ENCODE measurements at places on chromosomes 11 and 22. TPM values are rescaled to one million over a fixed set of nuclear protein-coding genes. Genes with fewer than 3 reads are reported as not detected.

- no peak for DNase-seq
Measured at GRCh38 chr11:73248526-73249185, 23.5 kb upstream of the P2RY6 start.

DNA sequence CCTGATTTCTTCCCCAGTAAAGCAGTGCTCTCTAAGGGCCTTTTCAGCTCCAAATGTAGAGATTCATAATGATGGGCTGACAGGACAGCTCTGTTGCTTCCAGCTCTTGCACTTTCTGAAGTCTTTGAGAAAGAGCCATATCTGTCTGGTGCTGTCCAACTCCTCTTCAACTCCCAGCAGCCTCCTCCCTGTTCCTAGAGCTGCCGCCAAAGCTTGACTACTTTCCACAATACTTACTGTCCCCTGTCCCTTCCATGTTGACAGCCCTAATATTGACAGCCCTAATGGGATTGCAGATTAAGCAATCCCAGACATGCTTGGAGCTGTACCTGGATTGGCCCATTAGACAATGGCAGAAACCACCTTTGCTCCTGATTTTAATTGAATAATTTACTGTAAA, 29.6 kb downstream of the INSC start:
- no peak for DNase-seq

GRCh38 chr22:34334893-34335292, 414.6 kb upstream of the LARGE1 start:
- DNase-seq, result no peak

DNA sequence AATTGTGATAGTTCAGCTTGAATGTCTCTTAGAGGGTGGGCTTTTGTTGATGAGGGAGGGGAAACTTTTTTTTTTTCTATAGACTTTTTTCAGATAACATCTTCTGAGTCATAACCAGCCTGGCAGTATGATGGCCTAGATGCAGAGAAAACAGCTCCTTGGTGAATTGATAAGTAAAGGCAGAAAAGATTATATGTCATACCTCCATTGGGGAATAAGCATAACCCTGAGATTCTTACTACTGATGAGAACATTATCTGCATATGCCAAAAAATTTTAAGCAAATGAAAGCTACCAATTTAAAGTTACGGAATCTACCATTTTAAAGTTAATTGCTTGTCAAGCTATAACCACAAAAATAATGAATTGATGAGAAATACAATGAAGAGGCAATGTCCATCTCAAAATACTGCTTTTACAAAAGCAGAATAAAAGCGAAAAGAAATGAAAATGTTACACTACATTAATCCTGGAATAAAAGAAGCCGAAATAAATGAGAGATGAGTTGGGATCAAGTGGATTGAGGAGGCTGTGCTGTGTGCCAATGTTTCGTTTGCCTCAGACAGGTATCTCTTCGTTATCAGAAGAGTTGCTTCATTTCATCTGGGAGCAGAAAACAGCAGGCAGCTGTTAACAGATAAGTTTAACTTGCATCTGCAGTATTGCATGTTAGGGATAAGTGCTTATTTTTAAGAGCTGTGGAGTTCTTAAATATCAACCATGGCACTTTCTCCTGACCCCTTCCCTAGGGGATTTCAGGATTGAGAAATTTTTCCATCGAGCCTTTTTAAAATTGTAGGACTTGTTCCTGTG, 3.9 kb downstream of the MALAT1 start:
- peak; percentile 69 for DNase-seq

- peak; percentile 71 for DNase-seq
Measured at GRCh38 chr11:110077831-110078325, 15.3 kb upstream of the ZC3H12C start.

DNA sequence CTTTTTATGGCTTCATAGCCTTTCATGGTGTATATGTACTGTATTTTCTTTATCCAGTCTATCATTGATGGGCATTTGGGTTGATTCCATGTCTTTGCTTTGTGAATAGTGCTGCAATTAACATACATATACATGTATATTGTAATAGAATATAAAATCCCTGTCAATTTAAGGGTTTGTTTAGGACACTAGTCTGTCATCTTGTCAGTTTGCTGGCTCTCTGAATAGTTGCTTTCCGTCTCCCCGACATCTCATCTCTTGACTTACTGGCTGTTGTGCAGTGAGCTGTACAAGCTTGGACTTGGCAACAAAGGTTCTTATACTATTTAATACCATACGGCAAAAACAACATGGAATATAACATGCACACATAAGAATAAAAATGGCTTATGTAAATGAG, 1487.5 kb downstream of the LRRC4C start:
- no peak for DNase-seq

DNA sequence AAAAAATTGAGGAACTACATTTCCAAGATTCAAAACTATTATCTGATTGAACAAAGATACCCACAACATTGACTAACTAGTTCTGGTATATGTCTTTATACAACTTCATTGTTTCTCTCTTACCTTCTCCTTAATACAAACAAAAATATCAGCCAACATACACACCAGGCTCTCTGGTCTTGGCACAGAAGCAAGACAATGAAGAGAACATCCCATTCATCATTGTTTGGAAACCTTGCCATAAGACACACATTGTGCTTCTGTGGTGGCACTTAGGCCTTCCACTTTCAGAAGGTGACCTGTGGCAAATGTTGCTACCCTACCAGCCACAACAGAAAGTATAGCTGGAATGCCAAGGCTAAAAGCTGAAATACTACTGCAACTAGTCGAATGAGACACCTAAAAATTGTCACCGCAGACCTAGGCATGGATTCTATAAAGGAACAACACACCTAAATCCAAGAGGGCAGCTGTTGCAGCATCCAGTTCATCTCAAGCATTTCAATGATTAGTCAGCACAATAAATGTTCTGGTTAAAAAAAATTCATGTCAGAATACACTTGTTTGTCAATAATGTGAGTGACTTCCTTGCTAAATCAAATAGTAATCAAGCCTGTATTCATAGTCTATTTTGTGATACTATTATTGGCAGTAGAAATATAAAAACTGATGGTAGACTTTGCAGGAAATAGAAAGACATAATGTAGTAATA, 26.3 kb downstream of the MAP6 start:
- no peak for DNase-seq

DNA sequence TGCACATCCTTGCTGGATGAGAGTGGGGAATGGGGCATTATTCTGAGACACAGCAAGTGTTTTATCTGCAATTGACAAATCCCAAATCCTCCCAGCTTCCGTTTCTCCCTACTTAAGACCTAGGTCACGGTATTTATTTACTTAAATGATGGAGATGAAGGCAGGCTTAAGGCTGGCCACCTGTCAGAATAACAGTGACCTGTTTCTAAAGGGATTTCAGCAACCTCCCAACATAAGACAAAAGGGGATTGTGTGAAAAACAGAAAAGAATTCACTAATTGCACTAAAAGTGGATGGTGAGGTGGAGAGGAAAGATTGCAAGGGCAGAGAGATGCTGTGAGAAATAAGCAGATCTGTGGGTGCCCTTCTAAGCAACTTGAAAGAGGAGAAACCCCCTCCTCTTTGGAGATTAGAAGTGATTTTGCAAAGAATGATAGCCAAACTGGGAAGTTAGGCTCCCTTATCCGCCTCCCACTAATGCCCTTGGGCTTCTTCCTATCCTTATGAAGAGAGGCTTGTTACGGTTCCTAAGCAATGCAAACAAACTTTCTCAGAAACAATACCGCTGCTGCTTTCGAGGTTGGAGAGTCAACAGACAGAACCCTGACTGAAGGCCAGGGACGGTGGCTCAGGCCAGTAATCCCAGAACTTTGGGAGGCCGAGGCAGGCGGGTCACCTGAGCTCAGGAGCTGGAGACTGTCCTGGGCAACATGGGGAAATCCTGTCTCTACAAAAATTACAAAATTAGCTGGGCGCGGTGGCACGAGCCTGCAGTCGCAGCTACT, 84.3 kb downstream of the ARL14EP start:
- DNase-seq, result no peak

- DNase-seq, result no peak
Measured at GRCh38 chr11:20535271-20535881, 64.0 kb upstream of the SLC6A5 start.

DNA sequence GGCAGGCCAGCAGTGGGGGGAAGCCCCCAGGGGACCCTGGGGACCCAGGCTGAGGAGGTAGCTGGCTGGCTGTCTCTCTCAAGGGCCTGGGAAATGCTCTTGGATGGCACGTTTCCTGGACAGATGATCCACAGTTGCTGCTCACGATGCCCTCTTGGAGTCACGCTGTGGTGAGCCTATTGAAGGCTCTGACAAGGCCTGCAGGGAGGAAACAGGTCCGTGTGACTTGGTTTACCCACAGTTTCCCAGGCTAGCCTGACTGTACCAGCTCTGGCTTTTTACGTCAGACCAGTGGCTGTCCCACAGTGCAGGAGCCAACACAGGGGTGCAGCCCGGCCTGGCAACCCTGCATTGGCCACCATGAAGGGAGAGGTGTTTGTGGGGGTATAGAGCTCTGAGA, 29.2 kb upstream of the PPARA start:
- no peak for DNase-seq

DNA sequence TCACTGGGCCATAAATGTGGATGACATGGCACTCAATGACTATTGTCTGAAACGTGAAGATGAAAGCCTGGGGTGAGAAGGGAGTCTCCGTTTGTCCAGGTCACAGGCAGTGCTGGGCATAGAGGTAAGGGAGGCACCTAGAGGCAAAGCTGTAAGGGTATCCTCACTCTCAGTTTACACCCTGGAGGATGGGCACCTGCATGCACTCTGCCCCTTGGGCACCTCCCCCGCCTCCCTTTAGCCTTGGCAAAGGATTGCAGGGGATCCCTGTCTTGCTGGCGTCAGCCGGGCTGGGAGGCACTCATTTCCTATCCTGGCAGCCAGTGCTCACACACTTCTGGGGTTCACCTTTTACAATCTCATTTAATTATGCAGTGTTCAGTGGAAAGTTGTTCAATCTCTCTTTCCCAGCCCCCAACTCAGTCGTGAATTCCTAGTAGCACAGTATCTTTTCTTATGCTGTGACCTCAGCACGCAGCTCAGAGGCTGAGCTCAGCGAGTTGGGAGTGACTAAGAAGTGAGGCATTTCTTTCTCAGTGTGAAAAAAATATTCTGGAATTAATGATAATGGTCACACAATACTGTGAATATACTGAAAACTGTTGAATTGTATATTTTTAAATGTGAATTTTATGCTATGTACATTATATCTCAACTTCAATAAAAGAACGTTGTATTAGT, 866.6 kb downstream of the BRD1 start:
- no peak for DNase-seq

The RCOR2 gene
- total RNA-seq, result 5.6 TPM

The PANX1 gene
- 38.5 TPM for total RNA-seq

The SCN4B gene
- 10.4 TPM for total RNA-seq

The CDC42EP2 gene
- total RNA-seq, result 12.3 TPM

The DUSP8 gene
- total RNA-seq, result 0.51 TPM

The LRRC32 gene
- 19.2 TPM for total RNA-seq

The ANGPTL5 gene
- 0.77 TPM for total RNA-seq

The ADM2 gene
- total RNA-seq, result 5.8 TPM
